Ecto neural progenitor cell (in vitro differentiated cells): ENCODE measurements at places on chromosomes 4 and X.

- no peak for DNase-seq
Measured at GRCh38 chr4:126086041-126086440, 771.3 kb downstream of the FAT4 start.

GRCh38 chrX:78037881-78038280, 66.2 kb upstream of the PGK1 start:
- DNase-seq: no peak

- DNase-seq: no peak
Measured at GRCh38 chr4:41454423-41454822, 83.5 kb upstream of the LIMCH1 start.

GRCh38 chrX:13263560-13264251, 56.1 kb downstream of the ATXN3L start:
- no peak for DNase-seq

GRCh38 chr4:47469951-47470350, 6.4 kb upstream of the COMMD8 start:
- no peak for DNase-seq

GRCh38 chr4:112172180-112172579, 26.9 kb downstream of the FAM241A start:
- DNase-seq: no peak

DNA sequence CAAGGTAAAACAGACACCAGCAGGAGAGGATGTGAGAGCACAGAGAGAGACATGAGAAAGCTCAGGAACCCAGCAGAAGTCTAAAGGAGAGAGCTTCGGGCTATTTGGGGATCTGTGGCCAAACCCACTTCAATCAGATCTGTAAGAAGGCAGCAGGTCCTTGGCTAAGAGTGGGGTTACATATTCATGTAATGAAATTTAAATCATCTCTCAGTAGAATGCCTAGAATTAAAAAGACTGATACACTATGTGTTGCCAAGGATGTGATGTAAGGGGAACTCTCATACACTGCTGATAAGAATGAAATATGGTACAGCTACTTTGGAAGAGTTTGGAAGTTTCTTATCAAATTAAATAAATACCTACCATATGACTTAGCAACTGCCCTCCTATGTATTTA, 35.8 kb downstream of the PDE5A start:
- DNase-seq: no peak

- no peak for DNase-seq
Measured at GRCh38 chr4:52651996-52652672, 7.0 kb downstream of the USP46 start.

DNA sequence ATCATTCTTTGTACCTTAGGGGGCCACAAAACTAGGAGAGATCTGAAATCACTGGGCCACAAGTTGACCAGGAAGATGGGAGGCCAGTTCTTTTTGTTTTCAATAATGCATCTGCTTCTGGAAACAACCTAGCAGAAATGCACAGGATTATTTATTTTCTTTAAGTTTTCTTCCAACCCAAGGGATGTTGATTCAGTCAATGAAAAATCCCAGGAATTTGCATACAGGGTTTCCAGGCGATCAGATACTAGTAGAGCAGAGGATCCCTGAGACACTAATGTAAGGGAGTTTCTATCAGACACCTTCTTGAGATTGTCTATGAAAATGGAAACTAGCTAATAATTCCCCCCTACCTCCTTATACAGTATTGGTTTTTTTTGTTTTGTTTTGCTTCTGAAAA, 7.4 kb downstream of the ATOH1 start:
- no peak for DNase-seq

GRCh38 chr4:1412376-1413203, 6.3 kb upstream of the NKX1-1 start:
- peak; percentile 38 for DNase-seq

- no peak for DNase-seq
Measured at GRCh38 chr4:110088670-110089069, 109.7 kb downstream of the ELOVL6 start.

DNA sequence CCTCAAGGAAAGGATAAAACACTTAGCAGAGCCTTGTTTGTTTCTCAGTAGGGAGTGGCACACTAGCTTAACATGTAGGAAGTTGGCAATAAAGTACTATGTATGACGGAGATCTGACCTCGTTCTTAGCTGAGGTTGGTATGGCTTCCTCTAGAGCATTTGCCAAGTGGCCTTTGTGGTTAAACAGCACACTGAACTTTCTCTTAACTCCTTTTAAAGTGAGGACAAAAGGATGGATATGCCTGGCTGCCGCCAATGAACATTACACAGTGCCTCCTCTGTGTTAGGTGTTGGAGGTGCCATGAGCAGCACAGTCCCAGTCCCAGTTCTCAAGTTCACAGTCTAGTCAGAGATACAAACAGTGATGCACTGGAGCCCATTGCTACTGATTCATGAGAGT, 54.4 kb downstream of the VGLL1 start:
- no peak for DNase-seq

- DNase-seq: no peak
Measured at GRCh38 chr4:98605216-98605615, 53.2 kb downstream of the TSPAN5 start.

DNA sequence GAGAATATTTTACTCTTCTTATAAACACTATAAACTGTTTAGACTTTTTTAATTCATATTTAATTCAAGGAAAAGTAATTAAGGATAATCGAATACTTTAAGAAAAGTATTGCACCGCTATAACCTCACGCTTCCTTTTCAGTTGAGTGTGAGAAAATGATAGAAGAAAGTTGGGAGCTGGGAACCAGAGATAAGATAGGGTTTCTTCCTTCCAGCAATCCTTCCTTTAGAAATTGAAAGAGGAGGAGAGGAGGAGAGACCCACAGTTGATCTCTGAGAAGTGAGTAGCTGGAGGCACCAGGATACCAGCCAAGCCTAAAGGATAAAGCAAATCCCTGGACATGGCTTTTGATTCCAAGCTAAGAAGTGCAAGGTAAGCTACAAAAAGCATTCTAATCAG, 242.3 kb upstream of the NOCT start:
- DNase-seq: no peak

DNA sequence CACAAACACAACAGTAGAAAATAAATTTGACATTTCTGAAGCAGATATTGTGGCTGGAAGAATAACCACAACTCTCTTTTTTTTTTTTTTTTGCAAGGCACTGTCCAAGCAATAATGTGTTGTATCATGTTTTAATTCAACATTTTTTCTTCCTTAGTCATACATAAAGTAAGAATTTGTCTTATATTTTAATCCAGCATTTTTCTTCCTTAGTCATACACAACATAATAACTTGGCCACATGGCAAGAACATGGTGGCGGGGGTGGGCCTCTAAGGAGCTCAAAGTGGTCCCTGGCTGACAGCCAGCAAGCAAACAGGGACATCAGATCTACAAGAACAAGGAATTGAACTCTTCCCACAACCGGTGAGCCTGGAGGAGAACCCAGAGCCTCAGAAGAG, 20.2 kb downstream of the FBXW7 start:
- no peak for DNase-seq

GRCh38 chr4:94420356-94420755, 31.4 kb upstream of the PDLIM5 start:
- no peak for DNase-seq

DNA sequence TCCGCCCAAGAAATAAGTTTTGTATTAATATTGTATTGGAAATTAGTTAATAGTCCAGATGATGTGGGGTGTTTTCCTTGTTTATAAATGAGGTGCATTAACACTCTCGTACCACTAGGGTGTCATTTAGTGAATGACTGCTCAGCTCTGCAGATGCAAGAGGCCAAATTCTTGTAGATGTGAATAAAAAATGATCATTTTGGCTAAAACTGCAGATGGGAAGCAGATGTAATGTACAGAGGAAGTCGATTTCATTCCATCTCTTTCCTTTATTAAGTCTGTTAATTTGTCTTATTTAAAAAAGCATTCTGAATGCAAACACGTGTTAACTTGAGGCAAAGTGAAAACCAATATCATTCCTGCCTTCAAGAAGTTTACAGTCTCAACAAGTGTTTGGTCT, 108.1 kb downstream of the DHX15 start:
- no peak for DNase-seq

GRCh38 chr4:120232050-120232449, 165.4 kb upstream of the MAD2L1 start:
- DNase-seq: no peak

DNA sequence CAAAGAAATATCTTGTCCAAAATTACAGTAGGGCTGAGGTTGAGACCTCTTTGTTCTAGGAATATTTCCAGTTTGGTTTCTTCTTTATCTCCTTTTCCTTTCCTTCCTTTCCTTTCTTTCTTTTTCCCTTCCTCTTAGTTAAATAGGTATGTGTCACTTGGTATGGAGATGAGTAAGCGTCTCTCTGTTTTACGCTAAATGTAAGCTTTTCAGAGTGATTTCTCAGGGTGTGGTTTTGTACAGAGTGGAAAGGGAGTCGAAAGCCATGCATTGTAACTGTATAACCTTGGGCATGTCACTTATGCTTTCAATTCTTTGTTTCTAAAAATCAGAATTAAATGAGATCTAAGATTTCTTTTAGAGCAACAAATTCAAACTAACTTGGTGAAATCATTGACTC, 54.8 kb downstream of the TLL1 start:
- no peak for DNase-seq

DNA sequence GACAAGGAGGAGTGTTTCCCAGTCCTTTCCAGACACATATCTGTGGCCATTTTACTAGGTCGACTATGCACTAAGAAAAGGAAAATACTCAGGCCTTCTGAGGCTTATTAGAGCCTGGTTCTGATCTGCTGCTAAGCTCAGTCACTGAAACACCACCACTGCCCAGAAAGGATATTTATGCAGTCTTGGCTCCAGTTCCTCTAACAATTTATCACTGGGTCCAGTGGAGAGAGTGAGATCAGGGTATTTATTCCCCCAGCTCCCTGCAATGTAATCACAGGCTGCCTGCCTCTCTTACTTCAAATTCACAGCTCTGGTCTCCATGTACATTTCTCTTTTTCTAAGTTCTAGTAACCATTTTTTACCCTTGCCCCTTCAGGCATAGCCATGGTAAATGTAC, 81.6 kb upstream of the INPP4B start:
- no peak for DNase-seq

GRCh38 chr4:143554728-143555597, 41.5 kb downstream of the SMARCA5 start:
- DNase-seq: no peak

DNA sequence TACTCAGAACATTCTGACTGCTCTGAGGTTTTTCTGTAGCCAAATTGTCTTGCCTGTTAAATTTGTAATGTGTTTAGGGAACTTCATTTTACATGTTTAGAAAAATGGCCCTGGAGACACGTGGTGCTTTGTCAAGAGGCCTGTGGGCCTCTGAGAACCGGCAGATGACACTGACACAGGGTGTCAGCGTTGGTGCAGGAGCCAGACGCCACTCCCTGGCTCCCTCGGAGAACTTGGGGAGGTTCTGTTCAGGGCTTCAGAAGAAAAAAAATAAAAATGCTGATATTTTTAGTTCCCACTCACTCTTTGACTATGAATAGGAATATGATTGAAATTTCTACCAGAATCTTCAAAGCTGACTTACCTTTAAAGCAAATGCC, 190.9 kb upstream of the GATB start:
- no peak for DNase-seq

GRCh38 chrX:33434256-33435092, 223.1 kb upstream of the DMD start:
- DNase-seq: peak; percentile 83

DNA sequence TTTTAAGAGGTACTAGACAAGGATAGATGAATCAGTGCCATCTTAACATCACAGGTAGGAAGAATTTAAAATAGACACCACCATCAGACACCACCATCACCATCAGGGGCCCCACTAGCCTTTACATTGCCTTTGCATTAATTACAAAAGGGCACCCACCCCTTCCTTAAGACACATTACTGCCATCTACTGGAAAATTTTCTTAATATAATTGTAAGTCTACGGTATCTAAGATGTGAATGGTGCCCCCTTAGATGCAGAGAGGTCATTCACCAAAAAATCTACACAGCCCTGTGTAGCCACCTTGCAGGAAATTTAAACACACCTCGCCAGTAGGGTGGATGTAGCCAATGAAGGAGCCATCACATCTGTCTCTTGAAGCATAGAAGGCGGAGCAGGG, 184.1 kb downstream of the MID1IP1 start:
- DNase-seq: no peak

DNA sequence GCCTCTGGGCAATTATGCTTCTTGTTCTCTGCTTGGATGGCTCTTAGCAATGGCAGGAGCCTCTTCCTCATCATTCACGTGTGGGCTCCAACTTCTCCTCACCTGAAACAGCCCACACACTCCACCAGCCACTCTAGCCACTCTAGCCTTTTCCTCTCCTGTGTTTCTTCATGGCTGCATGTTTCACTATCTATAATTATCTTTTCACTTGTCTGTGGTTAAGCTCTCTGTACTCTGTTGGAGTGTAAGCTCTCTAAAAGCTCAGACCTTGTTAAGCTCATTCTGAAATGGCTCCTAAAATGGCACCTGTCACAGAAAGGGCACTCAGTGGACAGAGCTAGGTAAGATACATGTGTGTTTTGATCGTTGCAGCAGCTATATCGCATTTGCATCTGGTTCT, 80.0 kb downstream of the SH3KBP1 start:
- DNase-seq: no peak

GRCh38 chr4:121053601-121054143, 18.7 kb downstream of the NDNF start:
- DNase-seq: no peak
